ENCODE measurements at places on chromosomes 7 and 10.

GRCh38 chr10:34333513-34333912, 481.6 kb downstream of the PARD3 start:
- no peak for DNase-seq

DNA sequence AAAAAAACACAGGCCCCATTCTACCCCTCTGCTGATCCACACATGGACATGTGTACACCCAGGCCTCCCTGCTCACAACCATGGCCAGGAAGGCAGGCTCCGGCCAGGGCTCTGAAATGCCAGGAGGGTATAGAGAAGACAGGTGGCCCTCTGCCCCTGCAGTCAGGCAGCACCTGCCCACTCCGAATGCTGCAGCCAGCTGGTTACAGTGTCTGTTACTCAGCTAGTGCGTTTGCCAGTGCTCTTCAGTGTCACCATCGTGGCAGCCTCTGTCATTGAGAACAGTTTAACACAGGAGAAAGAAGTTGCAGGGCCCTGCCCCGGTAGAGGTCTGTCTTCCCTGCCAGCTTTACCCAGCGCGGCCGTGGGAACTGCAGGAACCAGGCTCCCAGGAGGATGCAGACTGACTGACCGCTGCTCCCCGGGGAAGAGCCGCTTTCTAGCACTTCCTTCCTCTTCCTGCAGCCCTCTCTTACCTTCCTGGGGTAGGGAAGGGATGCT, 128.8 kb upstream of the FAM20C start:
- DNase-seq, result no peak

GRCh38 chr10:101903827-101904550, 60.4 kb upstream of the KCNIP2 start:
- peak; percentile 84 for DNase-seq

DNA sequence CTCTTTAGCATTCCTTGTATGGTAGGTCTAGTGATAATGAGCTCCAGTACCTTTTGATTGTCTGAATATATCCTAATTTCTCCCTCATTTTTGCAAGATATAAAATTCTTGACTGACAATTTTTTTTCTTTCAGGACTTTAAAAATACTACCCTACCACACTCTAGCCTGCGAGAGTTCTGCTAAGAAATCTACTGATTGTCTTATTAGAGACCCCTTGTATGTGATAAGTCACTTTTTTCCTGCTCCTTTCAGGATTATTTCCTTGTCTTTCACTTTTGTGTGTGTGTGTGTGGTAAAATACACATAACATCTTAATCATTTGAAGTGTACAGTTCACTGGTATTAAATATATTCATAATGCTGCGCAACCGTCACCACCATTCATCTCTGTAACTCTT, 68.7 kb upstream of the PPP1R9A start:
- no peak for DNase-seq

GRCh38 chr7:112272921-112273561, 66.5 kb downstream of the ZNF277 start:
- no peak for DNase-seq

DNA sequence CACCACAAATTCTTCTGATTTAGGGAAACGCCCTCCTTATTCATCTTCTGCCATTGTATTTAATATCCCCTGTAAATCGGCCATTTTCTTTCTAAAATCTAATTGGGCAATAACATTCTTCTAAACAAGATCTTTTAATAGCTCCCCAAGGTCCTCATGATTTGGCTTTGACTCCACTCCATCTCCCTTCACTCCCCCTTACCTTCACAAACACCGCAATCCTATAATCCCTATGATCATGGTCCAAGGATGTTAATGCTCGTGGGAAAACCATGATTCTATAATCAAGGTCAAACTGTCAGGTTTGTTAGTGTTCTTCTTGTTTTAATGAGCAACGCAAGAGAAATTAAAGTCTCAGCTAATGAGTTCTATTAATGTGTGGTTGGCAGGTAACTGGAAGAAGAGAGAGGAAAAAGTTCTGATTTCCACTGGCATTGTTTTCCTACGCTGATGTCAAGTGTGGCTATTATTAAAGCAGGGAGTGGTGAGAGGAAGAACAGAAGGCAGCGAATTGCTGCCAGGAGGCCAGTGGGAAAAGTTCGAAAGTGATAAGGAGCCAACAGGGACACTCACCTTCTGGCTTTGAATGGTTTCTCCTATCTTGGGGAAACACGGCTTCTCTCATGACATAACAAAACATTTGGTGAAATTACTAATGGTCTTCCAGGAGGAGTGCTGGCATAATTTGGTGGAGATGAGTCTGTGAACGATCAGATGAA, 28.1 kb downstream of the LRRC72 start:
- DNase-seq, result no peak
